ENCODE measurements at places on chromosomes 3 and 15.

DNA sequence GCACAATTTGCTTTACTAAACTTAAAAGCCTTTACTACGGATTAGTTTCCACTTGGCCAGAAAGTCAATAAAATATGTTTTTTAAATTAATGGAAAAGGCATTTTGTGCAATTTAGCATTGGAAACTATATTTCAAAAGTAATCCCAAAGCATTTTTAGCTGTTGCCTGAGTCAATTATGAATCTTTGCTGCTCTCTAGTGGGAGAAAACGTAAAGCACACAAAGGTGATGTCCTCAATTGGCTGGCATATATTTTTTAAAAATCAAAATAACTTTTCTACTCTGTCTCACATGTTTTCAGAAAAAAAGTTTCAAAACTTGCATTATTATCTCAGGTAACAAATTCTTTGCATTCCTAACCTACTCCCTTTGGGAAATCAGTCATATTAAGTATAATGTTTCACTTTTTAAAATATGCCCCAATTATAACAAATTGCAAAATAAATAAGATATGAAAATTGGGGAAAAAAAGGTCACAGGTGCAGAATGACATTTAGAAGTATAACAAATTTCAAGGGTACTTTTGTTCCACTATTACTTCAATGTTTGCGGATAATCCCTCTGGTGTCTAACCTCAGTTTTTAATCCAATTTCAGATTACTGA, 47.2 kb upstream of the TEX55 start:
- DNase-seq, result no peak

GRCh38 chr3:117726776-117727175, 1017.2 kb downstream of the TUSC7 start:
- no peak for DNase-seq

- DNase-seq, result no peak
These were observed 177.9 kb upstream of the TLE3 start for GRCh38 chr15:70275461-70276138.

- no peak for DNase-seq
These were observed 95.8 kb upstream of the SLC25A36 start for GRCh38 chr3:140845882-140846281.

DNA sequence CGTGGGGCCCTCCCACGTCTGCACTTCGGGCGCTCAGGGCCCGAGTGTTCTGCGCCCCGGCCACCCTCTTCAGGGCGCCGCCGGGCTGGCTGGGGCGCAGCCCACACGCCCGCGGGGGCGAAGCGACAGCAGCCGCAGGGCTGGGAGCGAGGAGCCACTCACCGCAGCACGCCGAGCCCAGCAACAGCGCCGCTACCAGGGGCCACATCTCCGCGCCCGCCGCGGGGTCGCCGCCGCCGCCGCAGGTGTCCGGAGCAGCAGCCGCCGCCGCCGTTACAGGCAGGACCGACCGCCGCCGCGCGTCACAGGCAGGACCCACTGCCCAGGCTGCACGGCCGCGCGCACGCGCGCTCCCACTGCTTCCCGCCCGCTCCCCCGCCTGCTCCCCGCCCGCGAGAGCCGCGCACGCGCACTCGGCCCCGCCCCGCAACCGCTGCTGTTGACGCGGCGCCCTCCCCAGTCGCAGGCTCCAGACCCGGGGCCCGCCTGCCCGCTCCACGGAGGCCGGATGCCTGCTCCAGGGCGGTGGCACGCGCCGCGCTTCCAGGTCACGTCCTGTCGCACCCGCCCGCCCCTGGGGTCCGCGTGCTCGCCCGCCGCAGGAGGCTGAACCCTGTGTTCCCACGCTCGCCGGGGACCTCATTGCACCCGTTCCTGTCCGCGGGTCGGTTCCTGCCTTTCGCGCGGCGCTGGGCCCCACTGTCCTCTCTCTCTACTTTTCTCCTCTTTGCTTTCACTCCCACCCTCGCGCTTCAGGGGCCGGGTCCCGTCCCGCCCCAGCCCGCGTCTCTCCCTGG, at the start of gene CD47:
CD47 (minus strand) TSS at position 331 of the 797 bp plus-strand sequence; CDS start at position 208, 123 bp downstream.
- peak; percentile 97 for DNase-seq

DNA sequence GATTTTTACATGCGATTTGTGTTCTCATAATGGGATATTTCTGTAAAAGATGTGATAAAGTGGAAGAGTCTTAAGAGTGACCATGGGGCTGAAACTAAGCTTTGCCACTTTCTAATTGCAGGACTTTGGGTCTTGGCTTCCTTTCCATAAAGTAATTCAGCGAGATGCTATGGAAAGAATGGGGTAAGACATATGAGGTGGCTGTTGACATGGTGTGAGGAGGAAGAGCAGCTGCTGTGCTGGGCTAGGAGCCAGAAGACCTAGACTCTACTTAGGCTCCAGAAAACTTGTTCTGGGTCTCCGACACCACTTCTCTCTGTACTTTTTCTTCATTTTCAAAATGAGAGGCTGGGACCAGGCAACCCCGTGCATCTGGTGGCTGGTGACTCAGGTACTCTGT, 654.5 kb upstream of the CFAP20DC start:
- DNase-seq, result no peak

DNA sequence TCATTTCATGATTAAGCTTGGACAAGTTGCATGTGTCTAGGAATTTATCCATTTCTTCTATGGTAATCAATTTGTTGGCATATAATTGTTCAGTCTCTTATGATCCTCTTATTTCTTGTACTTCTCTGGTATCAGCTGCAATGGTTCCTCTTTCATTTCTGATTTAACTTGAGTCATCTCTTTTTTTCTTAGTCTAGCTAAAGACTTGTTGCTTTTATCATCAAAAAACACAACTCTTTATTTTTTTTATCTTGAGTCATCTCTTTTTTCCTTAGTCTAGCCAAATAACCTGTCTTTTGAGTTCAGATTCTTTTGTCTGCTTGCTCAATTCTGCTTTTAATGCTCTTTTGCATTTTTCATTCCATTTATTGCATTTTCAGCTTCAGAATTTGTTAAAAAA, 37.3 kb downstream of the UBE3A start:
- DNase-seq, result no peak

DNA sequence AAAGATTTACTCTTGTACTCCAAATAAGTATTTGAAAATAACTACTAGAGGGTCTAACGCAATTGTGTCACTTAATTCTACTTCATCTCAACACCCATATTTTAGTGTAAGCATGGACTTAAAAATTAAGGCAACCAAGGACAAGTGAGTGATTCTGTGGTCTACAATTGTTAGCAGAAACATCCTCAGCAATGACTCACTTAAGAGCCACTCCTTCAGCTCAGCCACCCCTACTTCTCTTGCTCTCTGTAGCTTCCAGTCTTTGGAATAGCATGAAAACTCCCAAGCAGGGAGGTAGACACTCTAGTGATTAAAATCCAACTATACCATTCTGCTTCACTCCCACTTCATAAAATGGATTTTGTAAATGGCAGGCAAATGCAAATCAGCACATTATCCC, 116.0 kb upstream of the LRRN1 start:
- no peak for DNase-seq

DNA sequence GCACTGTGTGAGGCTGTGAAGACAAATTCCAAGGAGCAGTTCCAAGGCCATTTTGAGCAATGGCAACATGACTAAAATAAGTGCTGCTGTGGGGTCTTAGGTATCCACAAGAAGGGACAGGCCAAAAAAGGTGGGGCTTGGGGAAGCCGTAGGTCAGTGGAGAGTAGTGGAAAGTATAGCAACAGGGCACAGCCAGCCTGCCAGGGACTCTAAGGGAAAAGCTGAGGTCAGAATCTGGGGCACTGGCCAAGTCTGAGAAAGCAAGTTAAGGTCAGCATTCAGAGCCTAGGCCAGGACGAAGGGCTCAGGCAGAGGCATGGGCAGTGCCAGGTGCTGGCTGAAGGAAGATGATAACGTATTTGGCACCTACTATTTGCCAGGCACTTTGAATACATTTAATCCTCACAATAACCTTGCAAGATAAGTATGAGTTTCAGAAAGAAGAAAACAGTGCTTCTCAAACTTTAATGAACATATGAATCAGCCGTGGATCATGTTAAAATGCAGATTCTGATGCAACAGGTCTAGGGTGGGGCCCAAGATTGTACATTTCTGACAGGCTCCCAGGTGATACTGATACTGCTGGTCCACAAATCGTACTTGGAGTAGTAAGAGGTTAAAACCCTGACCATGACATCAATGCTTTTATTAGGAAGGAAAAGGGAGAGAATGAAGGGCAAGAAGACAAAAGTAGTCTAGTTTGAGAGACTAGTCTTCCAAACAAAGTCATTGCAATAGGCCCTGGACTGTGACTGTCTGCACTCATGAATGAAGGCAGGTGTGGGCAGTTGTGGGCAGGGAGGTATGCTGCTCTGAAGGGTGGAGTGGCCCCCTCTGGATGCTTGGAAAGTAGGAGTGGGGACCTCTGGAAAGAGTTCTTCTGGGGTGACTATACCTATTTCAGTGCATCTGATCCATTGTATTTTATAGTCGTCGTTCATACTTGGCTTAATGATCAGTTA, 106.3 kb upstream of the ANKRD28 start:
- peak; percentile 90 for DNase-seq

DNA sequence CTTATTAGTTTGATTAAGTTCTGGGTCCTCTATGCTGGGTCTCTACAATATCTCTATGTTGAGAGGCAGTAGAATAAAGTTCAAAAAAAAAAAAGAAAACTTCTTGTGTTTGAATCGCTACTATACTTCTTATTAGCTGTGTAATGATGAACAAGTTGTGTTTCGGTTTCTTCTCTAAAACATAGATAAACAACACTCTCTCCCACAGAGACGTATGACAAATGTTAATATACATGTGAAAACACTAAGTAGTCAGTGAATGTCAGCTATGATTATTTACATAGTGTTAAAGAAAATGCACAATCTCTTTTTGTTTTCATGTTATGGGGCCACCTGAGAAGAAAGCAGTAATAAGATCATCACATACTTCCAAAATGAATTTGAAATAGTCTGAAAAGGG, 45.3 kb downstream of the ACAP2 start:
- DNase-seq, result no peak

DNA sequence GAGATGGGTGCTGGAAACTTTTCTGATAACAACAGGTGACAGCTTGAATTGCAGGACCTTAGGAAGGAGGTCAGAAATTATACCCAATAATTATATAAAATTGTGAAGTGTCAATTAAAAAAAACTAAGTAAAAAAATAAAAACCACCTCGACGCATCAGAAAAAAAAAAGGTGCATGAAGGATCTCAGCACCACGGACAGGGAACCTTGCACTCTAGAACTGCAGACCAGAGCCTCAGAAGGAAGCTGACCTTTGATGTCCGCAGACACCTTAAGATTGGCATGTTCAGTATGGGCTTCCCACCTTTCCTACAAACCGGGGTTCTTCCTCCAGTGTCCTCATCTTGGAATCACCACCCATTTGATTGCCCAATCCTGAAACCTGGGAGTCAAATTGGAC, 60.9 kb downstream of the SCN10A start:
- no peak for DNase-seq

GRCh38 chr3:172098698-172099494, 59.5 kb downstream of the FNDC3B start:
- no peak for DNase-seq

DNA sequence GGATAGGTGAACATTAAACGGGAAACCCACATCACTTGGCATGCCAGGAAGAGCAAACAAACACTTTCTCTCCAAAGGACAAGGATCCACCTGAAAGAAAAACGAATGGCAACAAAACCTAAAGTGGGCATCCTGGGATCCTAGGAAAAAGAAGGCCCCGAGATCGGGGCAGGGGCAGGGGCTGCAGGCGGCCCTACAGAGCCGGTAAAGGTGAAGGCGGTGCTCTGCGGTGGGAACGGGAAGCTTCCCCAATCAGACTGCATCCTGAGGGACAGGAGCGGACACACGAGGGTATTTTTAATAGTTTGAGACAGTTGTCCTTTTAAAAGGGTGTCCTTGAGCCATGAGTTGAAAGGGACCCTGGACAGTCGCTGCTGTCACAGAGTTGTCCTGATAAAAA, 24.9 kb upstream of the GABRA5 start:
- no peak for DNase-seq

- no peak for DNase-seq
These were observed 1237.5 kb downstream of the ZPLD1 start for GRCh38 chr3:103672346-103672745.

GRCh38 chr3:32592696-32593353, 22.2 kb upstream of the DYNC1LI1 start:
- DNase-seq, result no peak

DNA sequence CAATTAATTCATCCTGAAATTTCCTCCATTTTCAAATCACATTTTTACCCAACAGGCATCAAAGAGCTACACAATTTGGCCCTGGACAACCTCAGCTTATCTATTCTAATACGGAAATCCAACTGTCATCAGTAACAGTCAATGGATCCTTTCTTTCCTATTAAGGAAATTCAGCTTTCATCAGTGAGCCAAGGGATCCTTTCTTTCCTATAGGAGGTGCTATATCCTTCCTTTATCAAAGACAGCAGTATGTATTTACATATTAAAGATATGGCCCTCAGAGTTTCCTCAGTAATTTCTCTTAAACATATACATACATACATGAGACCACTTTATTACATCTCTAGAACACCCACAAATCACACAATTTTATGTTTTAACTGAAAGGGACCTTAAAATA, 10.1 kb downstream of the DHX36 start:
- no peak for DNase-seq

GRCh38 chr3:183212096-183212495, 41.0 kb upstream of the B3GNT5 start:
- DNase-seq, result no peak

DNA sequence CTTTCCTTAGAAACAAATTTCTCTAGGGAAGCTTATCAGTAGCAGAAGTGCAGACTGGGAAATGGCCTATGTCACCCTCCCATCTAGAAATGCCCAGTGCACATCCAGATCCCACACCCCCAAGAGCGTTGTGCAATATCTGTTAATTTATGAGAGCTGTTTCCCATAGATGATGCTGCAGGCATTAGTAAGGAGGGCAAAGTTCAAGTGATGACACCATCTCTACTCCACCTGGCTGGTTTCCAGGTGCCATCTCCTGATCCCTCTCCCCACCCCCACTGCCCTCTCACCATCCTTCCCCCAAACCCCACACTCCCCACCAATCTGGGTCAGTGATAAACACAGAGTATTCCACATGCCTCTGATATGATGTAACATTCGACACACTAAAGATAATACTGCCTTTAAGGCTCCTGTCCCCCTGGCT, 39.4 kb downstream of the AGTR1 start:
- DNase-seq, result peak; percentile 75

DNA sequence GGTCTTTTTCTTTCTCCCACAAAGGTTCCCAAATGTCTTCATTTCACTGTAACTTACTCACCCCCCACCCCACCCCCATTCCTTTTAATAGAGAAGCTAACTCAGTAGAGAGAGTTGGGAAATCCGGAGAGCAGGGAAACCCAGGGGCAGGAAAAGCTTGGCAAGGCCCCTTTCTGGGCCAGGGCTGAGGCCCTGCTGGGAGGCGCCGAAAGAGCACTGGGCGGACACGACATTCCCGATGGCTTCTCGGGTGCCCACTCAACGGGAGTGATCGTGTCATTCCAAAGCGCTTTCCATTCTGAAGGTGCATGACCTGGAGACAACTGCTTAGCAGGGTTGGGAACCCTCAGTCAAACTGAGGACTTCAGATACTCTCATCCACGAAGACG, 1.6 kb upstream of the DALRD3 start:
- no peak for DNase-seq

- no peak for DNase-seq
These were observed 12.7 kb upstream of the LXN start for GRCh38 chr3:158685159-158685558.
